Liver (tissue), 10 donors: ENCODE measurements at places on chromosomes 6 and 20.

GRCh38 chr20:35506872-35507638 lies 22.4 kb downstream of the C20orf173 start:
- no peak for DNase-seq

DNA sequence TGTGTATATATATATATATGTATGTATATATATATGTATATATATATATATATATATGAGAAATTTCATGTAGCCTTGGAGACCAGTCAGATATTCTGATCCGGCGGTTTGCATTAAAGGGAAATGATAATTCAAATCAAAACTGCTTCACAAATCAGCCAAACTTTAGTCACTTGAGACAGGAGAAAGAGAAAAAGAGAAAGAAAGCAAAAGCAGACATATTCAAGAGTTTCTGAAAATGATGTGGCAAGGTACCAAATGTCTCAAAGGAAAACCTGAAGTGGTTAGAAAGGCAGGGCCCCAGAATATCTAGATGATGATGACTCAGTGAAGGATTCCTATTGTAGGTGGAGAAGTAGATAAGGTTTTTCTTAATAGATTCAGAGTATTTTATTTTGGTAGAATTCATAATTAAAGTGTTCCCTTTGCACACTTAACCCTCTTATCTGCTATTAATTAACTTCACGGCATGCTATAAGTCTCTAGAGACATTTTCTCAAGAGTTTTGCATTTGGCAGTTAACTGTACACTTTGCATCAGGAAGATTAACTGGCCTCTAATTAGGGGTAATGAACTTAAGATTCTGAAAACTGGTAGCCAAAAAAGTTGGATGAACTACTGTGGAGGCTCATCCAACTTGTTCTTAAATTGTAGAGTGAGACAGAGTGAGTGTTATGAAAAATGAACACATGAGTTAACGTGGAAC lies 50.1 kb upstream of the ASF1A start:
- no peak for DNase-seq

DNA sequence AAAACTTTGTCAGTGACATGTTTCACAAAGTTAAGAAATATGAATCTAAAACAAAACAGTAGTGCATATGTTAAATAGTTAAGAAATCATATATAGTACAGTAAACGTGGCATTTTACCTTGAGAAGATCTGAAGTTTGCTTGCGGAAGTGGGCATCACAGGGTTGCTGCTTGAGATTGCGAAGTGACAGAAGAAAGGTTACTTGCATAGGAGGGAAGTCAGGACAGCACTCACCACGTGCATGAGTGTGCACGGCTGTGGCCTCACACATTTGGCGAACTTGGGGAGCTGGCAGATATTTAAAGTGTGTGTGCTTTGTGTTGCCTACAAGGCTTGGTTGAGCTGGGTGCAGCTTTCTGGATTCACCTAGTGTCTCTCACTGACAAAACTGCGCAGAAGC lies 431.5 kb upstream of the ARID1B start:
- no peak for DNase-seq

- DNase-seq, result no peak
Measured at GRCh38 chr20:33840160-33840559, 29.0 kb downstream of the CHMP4B start.

DNA sequence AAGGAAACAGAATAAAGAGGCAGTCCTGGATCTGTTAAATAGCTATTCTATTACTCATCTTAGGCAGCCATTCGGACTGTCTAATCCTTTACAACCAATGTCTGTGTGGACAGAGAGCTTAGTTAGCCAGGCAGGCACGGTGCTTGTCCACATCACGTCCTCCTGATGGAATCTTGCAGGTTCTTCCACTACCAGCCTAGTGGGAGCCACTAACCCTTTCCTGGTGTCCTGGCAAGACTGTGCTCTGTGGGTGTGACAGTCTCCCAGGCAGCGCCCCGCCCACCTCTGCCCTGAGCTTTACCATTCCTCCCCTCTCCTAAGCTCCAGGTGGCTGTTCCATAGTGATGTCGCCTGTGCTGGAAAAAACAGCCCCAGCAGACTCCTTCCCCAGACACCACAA lies 78.3 kb upstream of the CLDN20 start:
- no peak for DNase-seq

- no peak for DNase-seq
Measured at GRCh38 chr6:106083618-106084017, 2.5 kb upstream of the PRDM1 start.

GRCh38 chr6:150606168-150606591 lies 6.5 kb downstream of the PLEKHG1 start:
- no peak for DNase-seq

DNA sequence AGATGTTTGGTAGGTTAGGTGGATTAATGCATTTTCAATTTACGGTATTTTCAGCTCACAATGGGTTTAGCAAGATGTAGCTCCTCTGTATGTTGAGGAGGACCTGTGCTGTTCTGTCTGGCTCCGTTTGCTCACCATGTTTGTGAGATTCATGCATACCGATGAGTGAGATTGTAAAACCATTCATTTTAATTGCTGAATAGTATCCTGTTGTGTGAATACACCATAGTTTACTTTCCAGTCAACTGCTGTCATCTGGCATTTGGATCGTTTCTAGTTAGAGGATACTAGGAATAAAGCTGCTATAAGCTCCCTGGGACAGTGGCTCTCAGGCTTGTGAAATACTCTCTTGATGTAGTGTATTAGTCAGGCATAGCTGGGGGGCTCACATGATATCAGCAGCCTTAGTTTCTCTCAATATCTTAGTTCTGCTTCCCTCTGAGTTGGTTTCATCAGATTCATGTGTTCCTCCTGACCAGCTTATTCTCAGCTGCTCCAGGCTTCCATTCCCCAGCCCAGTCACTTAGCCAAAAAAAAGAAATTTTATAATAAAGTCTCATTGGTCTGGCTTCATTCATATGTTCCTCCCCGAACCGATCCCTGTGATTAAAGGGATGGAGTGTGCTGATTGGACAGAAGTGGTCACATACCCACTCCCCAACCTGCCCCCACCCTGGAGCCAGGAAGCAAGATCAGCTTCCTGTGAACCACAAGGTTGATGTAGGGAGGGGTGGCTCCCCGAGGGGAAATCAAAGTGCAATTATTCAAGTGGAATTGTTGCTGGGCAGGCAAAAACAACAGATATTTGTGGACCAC lies 10.9 kb upstream of the B4GALT5 start:
- no peak for DNase-seq
